ENCODE measurements at places on chromosomes 7 and 10.

- DNase-seq, result no peak
These were observed 140.7 kb upstream of the HABP2 start for GRCh38 chr10:113412161-113412560.

DNA sequence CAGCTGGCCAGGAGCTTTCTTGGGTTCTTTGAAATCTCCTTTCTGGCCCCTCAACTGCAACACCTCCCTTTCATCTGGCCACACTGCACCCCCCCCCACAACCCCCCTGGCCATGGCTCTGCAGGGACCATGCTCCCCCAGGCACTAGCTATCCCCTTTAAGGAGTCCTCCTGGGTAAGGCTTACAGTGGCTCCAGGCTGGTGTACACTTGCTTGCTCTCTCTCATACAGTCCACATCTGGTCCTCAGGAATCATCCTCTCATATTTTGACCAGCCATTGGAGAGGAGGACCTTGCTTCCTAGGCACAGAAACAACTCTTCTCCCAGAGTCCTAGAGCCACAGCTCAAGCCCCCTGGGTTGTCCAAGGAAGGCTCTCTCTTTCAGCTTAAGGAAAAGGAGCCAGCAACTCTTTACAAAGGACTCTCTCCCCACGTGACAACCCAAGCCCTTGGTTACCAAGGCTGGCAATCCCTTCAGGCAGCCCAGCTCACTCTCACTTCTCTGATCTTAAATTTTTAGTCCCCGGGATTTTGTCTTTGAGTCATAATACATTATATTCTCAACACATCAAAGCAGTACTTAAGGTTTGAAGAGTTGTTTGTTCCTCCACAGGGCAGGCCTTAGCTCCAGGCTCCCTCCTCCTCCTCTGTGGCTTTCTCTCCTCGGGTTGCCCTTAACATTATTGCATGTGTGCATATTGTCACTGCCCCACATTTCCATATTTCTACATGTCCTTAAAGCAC, 9.9 kb downstream of the GARIN1A start:
- no peak for DNase-seq

- no peak for DNase-seq
These were observed 104.2 kb downstream of the EMX2 start for GRCh38 chr10:117646718-117647117.

- no peak for DNase-seq
These were observed 683.7 kb upstream of the NRP1 start for GRCh38 chr10:34018129-34018528.

GRCh38 chr7:129103561-129104324, 40.8 kb upstream of the TSPAN33 start:
- DNase-seq, result no peak

GRCh38 chr7:135862586-135863340, 114.2 kb upstream of the FAM180A start:
- peak; percentile 73 for DNase-seq
